ENCODE measurements at places on chromosomes 5 and 9. TPM values are rescaled to one million over a fixed set of nuclear protein-coding genes. Genes with fewer than 3 reads are reported as not detected.

The PCDHB13 gene
- 0.26 TPM for polyA plus RNA-seq

- peak; percentile 85 for DNase-seq
Observed at GRCh38 chr5:180825768-180826525, 23.3 kb upstream of the MGAT1 start.

DNA sequence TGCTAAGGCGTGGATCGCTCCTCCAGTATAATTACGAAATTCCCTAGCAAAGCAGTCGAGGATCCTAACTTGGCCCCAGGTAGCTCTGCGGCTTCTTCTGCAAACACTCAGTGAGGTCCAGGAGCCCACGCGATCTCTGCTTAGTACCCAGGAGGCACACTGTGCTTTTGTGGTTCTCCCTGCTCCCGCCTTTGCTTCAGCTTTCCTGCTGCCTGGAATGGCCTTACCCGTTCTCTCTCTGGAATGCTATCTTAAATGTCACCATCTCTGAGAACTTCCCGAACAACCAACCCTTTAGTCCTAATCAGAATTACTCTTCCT is 639 bp downstream of the INVS start:
- no peak for DNase-seq

- no peak for DNase-seq
Observed at GRCh38 chr5:73328640-73329039, 119.9 kb downstream of the FOXD1 start.

- DNase-seq, result no peak
Observed at GRCh38 chr5:154411338-154411737, 34.5 kb upstream of the SAP30L start.

DNA sequence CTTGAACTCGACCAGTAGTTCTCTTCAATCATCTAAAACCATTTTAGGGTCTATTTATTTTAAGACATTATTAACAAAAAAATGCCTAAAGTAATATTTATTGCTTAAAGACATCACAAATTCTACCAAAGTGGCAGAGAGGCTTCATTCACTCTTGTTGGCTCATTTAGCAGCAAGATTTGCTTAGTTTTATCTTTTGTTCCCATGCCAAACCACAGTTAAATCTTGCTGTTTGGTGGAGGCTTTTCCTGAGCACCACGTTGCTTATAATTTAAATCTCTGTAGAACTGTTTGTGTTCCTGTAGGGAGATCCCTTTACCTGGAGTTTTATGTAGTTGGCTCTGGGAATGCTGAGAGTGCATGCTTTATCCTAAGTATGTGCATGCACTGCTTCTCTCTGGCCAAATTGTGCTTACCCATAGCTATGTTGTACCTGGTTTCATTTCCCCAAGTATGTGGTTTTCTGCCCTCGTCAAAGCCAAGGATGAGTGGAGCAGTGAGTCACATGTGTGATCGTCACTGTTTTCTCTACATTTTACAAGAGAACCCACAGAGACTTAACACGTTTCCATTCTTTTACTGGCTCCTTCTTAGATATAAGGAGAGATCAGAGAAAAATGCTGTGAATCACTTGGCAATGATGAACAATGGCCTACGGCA is 42.1 kb upstream of the MAST4 start:
- DNase-seq, result no peak

The REEP2 gene
- polyA plus RNA-seq, result 17.1 TPM

- DNase-seq, result peak; percentile 94
Observed at GRCh38 chr9:86660146-86660943, 287.0 kb downstream of the GAS1 start.

- no peak for DNase-seq
Observed at GRCh38 chr9:84669013-84669287, 579 bp upstream of the NTRK2 start.

- no peak for DNase-seq
Observed at GRCh38 chr5:3836528-3836927, 240.9 kb downstream of the IRX1 start.

The COL15A1 gene
- polyA plus RNA-seq, result 3.1 TPM

GRCh38 chr5:34587355-34588241 is 68.5 kb upstream of the RAI14 start:
- peak; percentile 90 for DNase-seq

GRCh38 chr9:111854799-111855198 is 41.8 kb upstream of the UGCG start:
- peak; percentile 35 for DNase-seq

GRCh38 chr9:117444501-117444900 is 29.6 kb upstream of the ASTN2 start:
- DNase-seq, result no peak

The SCGB3A2 gene
- polyA plus RNA-seq, result not detected

DNA sequence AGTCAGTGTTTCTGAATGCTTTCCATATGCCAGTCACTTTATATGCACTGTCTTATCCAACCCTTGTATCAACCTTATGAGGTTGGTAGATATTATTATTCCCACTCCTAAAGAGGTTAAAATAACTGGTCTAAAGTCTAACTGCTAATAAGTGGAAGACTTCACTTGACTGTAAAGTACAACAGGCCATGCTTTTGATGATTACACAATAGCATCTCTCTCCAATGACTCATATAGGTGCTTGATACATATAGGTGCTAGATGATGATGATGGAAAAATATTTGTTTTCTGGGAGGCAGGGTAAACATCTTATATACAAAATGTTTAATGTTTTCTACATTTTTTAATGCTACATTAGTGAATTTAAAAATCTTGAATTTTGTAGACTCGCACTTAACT is 75.9 kb upstream of the NR3C1 start:
- no peak for DNase-seq

DNA sequence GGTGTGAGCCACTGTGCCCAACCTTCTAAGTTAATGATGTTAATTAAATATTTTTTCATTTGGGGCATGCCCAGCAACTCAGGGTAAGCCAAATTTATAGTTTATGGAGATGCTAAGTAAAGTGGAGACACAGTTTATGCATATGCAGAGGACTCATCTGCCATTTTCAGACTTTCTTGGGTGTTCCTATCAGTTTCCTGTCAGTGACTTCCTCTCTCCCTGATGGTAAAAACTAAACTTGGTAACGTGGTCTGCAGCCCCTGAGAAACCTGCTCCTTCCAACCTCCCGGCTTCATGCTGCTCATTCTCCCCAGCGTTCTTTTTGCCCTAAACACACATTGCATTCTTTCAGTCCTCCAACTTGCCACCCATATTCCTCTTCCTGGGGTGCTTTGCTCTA is 48.4 kb upstream of the TUT7 start:
- no peak for DNase-seq

- DNase-seq, result no peak
Observed at GRCh38 chr9:129823542-129823934, 398 bp downstream of the TOR1A start.

The C9 gene
- not detected for polyA plus RNA-seq

DNA sequence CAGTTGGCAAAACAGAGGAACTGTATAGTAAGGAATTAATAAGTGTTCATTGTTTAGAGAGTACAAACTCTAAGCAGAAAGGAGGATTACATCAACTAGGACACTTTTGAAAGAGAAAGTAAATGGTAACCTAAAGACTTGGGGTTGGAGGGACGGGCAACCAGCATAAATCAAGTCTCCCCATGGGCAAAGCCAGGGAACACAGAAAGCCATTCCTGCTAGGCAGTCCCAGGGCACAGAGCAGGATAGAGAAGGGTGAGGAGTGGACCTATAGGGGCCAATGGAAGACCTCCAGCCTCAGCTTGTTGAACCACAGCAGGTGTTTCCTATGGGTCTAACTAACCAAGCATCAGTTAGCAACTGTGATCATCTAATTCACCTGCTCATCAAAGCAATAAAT is 9.2 kb upstream of the ERAP1 start:
- DNase-seq, result no peak

- no peak for DNase-seq
Observed at GRCh38 chr5:10172247-10172646, 77.4 kb downstream of the ATPSCKMT start.

GRCh38 chr5:168691891-168692290 is 112.7 kb upstream of the PANK3 start:
- no peak for DNase-seq

GRCh38 chr5:122258840-122259239 is 53.2 kb upstream of the SNCAIP start:
- DNase-seq, result no peak

The PDE6A gene
- not detected for polyA plus RNA-seq

- no peak for DNase-seq
Observed at GRCh38 chr5:135876146-135876545, 19.5 kb downstream of the IL9 start.

- DNase-seq, result peak; percentile 35
Observed at GRCh38 chr9:108168236-108168850, 678.8 kb upstream of the KLF4 start.

DNA sequence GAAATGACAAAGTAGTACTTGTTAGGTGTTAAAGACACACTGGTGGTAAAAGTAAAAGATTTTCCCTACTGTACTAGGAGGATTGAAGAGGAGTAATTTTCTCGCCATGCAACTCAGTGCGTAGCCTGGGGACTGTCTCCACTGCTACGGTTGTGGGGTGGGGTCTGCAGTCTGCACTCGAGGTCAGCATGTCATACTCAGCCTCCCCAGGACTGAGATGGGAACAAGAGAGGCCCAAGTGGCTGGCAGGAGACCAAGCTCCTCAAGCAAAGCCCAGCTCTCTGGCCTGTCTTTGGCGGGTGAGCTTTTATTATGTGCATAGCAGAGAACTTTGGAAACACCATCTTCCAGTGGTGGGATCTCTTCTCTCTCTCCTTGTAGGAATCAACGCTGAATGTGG is 10.4 kb downstream of the NHP2 start:
- no peak for DNase-seq

GRCh38 chr5:113296676-113297075 is 138.1 kb downstream of the TSSK1B start:
- peak; percentile 57 for DNase-seq

DNA sequence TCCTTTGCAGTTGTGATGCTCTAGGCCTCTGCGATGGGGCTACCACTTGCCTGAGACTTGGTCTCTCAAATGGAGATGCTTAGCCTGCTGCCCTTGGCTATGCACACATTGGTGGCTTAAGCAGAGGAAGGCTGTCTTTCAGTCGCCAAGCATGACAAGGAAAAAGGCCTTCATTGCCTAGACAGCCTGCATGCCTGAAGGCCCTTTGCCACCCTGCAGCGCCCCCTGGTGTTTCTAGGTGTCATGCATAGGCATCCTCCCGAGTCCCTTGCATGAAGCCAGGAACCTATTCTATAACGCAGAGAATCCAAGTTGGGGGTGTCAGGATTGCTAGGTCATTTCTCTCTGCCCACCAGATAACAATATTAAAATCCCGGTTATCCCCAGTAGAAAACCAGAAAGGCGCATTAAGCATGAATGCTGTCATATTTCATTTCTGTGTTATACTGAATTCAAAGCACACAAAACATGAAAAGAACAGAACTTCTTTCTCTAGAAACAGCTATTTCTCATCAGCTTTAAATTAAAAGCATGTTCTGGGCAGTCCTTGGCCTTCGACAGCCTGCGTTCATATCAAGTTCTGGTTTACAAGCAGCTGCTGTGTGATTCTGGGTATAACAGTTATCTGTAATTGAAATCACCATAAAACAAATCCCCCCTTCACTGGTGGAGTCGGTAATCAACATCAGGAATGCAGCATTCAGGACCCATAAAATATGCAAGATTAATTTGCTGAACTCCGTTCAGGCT is 59.7 kb upstream of the TRPC7 start:
- DNase-seq, result peak; percentile 33

Measured in IMR-90 (cell line).